CD4-positive, alpha-beta T cell treated with Interleukin-10 for 1 hour (primary cell): ENCODE measurements at places on chromosomes 11 and 22.
A peak's percentile ranks its signal among the peaks of the same experiment; 100 is the strongest.

DNA sequence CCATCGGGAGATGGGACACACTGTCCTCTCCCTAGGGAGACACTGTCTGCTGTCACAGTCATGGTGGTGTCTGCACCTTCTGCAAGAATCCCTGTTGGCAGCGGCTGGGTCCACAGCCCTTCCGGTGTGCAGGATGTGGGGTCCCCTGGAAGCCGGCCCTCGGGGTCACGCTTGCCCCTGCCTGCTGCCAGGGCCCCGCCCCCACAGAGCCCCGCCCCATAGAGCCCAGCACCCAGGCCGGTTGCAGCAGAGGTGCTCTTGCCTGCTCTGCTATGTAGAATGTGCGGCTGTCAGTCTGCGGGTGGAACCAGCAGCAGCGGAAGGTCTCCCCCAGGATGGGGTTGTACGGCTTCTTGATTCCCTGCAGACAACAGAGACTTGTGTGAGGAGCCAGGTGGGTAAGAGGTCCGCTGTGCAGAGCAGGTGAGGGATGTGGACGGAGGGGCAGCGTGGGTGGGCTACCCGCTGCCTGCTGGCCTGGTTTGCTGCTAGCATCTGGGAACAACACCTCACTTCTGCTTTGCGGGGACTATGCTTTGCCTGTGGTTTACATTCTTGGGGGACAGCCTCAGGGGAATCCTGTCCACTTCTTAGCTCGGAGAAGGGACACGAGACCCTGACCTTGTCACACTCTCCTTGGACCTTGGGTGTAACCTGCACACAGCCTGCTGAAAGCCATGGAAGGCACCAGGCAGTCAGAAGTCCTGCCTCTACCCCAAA lies 44.9 kb upstream of the CARS1 start:
- DNase-seq: no peak

DNA sequence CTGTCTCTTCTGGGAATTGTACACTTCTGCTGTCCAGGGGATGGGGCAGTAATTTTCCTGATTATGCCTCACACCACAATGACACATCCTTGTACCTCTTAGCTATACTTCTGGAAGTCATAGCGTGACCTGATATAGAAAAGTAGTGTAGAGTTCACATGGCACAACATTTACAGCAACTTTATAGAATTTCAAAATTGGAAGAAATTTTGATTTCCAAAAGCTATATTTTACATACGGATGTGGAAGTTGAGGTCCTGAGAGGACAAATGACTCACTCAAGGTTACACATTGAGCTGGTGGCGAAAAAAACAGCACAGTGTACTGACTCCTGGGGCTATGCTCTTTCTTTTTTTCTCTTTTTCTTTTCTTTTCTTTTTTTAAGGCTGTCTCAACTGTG lies 6.3 kb upstream of the CYP2R1 start:
- DNase-seq: no peak

GRCh38 chr11:104654181-104654813 lies 244.0 kb downstream of the CASP12 start:
- no peak for DNase-seq

GRCh38 chr22:33851821-33852384 lies 68.4 kb downstream of the LARGE1 start:
- DNase-seq: no peak

GRCh38 chr11:90646266-90646665 lies 423.4 kb upstream of the CHORDC1 start:
- no peak for DNase-seq

- DNase-seq: no peak
Measured at GRCh38 chr11:112580864-112581263, 320.2 kb upstream of the PLET1 start.

- no peak for DNase-seq
Measured at GRCh38 chr11:37504921-37505320, 906.9 kb upstream of the RAG2 start.

GRCh38 chr22:45574069-45574703 lies 71.5 kb downstream of the FBLN1 start:
- no peak for DNase-seq

DNA sequence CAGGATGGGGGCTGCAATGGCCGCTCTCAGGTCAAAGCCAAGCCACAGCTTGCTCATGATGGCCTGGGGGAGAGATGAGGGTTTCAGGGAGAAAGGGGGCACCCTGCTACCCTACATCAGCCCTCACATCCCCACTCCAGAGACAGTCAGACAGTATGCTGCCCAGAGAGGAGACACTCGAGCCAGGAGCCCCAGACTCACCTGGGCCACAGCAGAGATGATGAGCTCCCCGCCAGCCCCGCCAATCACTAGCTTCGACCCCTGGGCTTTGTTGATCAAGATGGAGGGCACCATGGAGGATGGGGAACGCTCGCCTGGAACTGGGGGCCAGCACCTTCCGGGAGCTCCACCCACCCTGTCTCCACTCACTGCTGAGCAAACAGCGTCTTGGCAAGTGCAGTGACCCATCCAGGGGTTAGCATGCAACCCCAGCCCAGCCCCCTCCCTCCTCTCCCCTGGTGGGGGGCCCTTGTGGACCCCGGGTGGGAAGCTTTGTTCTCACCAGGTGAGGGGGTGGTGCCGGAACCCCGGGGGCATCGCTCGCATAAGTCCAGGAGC lies 19.8 kb downstream of the GGT5 start:
- DNase-seq: no peak

GRCh38 chr11:19537803-19538453 lies 174.7 kb upstream of the NAV2 start:
- no peak for DNase-seq

GRCh38 chr11:35290876-35291275 lies 128.5 kb downstream of the SLC1A2 start:
- DNase-seq: no peak

DNA sequence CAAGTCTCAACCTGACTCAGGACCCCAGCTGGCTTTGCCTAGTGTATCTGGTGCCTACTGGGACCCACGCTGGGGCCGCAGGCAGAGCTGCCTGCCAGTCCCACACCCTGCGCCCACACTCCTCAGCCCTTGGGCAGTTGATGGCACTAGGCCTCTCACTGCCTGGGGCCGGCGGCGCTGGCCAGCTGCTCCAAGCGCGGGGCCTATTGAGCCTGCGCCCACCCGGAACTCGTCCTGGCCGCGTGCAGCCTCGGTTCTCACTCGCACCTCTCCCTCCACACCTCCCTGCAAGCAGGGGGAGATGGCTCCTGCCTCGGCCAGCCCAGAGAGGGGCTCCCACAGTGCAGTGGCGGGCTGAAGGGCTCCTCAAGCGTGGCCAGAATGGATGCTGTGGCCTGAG lies 908.5 kb upstream of the CCDC90B start:
- DNase-seq: no peak

GRCh38 chr11:45354976-45355705 lies 69.0 kb upstream of the SYT13 start:
- DNase-seq: peak; percentile 92

DNA sequence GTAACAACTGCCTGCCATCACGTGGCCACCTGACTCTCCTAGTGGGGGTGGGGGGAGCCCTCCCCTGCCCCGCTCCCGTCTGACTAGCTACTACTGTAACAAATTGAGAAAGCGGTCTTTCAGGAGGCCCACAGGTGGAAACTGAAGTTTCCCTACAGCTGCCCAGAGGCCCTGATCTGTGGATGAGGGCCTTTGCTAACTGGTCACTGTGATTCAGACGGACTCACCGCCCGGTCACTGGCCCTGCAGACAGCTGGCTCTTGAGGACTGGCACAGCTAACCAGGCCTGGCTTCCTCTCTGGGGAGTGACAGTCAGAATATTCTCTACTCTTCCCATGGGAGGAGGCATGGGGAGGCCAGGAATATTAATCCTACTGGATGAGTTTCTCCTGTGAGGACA lies 116.8 kb downstream of the ARHGAP8 start:
- DNase-seq: no peak

DNA sequence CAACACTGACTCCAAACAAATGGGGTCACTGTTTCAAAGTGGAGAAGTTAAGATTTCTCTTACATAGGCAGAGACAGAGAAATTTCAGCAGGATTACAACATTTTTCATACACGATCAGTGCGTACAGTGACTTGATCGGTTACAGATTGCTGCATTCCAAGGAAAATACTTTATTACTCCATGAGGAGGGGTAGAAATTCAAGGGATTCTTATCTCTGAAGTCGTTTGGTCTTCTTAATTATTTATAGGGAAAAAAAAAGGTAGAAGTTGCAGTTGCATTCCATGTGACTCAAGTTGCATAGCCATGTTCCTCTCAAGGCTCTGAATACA lies 10.7 kb upstream of the SMIM38 start:
- no peak for DNase-seq

DNA sequence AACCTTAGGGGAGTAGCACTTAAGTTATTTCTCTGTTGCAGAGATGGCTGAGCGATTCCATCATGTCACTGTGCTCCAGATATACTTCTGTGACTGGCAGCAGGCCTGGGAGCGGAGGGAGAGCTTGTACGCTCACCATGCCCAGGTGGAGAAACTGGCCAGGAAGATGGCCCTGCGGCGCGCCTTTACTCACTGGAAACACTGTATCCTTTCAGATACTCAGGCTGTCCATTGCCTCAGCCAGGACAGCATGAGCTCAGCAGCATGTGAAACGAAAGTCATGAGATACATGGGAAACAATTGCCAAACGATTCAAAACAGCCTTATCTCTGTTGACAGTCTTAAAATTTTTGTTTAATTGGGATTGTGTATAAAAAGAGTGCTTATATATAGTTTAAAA lies 78.9 kb downstream of the SFI1 start:
- DNase-seq: no peak

DNA sequence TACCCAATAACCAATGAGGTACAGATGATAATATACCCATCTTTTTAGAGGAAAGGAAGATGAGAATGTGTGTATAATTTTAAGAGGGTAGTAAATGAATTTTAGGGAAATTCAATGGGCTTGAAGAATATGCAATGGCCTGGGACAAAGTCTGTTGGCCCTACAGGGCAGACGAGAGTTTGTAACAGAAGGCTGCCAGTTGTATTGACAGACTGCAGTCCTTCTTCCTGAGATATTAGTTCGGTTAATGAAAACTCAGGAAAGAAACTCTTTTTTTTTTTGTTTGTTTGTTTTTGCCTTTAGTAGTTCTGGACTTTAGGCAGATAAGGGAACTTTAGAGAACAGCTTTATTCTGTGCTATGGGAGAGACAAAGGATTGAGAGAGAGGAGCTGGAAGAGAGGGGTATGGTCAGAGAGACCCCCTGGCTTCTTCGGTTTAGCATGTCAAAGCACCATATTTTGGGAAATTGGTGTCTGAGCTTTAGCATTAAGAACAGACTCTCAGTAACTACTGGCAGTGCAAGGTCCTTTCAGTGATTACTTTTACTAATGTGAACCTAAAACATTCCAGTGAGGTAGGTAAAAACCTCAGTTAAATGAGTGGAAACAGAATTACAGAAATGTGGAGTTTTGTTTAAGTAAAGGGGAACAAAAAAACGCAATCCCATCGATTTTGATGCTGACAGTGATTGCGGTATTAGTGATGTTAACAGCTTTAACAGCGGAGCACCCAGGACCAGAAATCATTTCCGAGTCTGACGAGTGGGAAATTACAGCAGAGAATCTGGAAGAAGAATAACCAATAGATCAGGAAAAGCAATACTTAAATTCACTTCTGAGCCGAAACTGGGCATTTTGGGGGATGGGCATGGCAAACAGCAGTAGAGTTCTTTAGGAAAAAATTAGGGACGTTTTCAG lies 644 bp upstream of the NAALAD2 start:
- DNase-seq: no peak

DNA sequence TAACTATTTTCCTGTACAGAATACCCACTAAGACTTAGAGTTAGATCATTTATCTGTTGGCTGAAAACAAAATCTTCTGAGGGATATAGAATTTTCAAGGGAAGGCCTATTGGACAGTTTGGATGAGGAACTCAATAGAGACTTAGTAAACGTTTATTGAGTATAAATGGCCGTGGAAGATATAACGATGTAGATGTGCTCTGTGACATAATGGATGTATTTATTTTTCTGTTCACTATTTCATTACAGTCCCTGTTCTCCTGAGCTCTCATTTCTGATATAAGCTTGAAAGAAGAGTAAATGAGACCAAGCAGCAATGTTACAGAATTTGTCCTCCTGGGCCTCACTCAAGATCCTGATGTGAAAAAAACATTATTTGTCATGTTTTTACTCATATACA lies at the start of gene OR4A16:
OR4A16 (plus strand) TSS at position 301 of the 400 bp plus-strand sequence; CDS start at position 301, 0 bp downstream.
- no peak for DNase-seq

GRCh38 chr11:31822175-31822926 lies 11.2 kb upstream of the PAX6 start:
- no peak for DNase-seq

GRCh38 chr22:42967005-42967404 lies 47.9 kb downstream of the PACSIN2 start:
- no peak for DNase-seq

- no peak for DNase-seq
Measured at GRCh38 chr11:97570636-97571035, 1180.8 kb downstream of the JRKL start.

DNA sequence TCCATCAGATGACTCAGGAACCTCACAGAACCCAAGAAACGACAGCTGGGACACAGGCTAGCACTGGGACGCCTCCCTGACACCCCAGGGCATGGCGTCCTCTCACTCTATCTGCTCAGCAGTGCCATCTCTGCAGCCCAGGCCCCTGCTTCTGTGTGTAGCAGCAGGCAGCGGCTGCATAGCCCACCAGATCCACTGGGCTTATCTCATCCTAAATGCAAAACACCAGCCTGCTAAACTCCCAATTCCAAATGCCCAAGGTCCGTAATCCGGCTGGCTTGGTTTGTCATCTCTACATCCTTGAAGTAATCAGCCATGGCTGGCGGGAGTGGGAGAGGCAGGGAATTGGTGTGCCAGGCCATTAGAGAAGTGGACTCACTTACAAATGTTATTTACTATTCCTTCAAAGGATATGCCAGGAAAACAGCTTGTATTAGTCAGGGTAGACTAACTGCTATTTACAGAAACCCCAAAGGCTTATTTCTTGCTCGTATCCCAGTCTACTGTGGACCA lies 30.7 kb downstream of the SPATA19 start:
- DNase-seq: no peak

DNA sequence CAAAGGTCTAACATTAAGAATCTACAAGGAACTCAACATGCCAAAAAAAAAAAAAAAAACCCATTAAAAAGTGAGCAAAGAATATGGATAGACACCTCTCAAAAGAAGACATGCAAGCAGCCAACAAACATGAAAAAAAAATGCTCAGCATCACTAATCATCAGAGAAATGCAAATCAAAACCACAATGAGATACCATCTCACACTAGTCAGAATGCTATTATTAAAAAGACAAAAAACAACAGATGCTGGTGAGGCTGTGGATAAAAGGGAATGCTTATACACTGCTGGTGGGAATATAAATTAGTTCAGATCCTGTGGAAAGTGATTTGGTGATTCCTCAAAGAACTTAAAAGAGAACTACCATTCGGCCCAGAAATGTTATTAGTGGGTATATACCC lies 257.7 kb upstream of the PLET1 start:
- DNase-seq: no peak

GRCh38 chr11:31702966-31703365 lies 108.2 kb downstream of the PAX6 start:
- DNase-seq: no peak

DNA sequence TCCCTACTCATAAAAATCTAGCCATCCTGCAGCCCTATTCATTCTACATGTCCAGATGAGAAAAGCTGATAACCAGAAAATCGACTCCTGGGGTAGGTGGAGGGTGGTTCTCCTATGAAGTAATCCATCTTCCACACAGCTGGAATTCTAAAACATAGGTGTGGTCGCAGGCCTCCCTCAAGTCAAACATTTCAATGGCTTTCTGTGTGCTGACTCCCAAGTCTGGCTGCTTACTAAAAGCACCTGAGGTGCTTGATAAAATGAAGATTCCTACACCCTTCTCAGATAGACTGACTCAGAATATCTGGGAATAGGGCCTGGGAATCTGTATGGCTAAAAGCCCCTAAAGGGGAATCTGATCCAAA lies 26.1 kb downstream of the IRAG1 start:
- no peak for DNase-seq
